Endodermal cell (in vitro differentiated cells): ENCODE measurements at places on chromosomes 12 and 14. TPM values are rescaled to one million over a fixed set of nuclear protein-coding genes. Genes with fewer than 3 reads are reported as not detected.

GRCh38 chr14:94098326-94098992 lies 12.1 kb upstream of the IFI27 start:
- no peaks in the 10 kb centered on the region for H3K36me3 ChIP-seq
- H3K4me1 ChIP-seq = no peaks in the 10 kb centered on the region
- H3K27me3 ChIP-seq = no peaks in the 10 kb centered on the region
- no peak overlapping the region for H3K4me3 ChIP-seq
- H3K27ac ChIP-seq = no peak overlapping the region

GRCh38 chr14:54834081-54834480 lies 68.5 kb downstream of the GCH1 start:
- no peak overlapping the region for H3K4me3 ChIP-seq
- no peaks in the 10 kb centered on the region for H3K4me1 ChIP-seq
- DNase-seq = no peak
- H3K36me3 ChIP-seq = no peaks in the 10 kb centered on the region
- H3K27ac ChIP-seq = no peak overlapping the region

DNA sequence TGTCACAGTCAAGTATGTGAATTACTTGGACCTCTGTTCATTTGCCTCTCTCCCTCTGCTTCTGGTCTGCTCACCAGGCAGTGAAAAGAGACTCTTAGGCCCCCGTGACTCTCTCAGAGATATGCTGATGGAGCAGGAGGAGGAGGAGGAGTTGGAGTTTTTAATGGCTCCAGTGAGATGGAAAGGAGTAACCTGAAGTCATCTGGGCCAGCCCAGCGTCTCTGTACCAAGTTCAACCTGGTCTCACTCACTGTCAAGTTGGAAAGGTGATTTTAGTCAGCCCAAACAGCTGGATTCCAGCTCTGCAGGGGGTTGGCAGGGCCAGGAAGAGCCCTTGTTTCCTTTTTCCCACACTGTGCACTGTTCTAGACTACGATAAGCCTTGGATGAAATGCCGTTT lies 48.6 kb downstream of the SH2B3 start:
- DNase-seq = peak; percentile 35
- H3K4me3 ChIP-seq = no peak overlapping the region
- H3K36me3 ChIP-seq = peaks cover 82% of the 10 kb centered on the region
- no peaks in the 10 kb centered on the region for H3K27me3 ChIP-seq
- H3K27ac ChIP-seq = no peak overlapping the region

DNA sequence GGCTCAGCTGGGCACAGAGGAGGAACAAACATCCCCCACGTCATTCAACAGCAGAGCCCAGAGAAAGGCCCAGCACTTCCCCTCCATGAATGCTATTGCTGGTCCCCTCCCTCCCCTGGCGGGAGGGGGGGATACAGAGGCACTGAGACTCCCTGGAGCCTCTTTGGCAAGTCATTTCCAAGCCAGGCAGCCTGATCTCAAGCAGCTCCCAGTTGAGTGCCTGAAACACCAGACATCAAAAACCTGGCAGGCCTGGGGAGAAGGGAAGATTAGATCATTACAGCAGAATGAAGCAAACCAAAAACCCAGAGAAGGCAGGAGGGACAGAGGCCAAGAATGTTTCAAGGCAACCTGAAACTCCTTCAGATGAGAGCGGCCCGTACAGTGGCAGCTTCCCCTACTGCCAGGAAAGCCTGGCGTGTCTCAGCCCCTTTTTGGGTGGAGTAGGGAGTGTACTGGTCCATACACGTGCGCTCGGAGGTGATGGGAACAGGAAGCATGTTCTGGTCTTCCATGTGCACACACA lies 92.1 kb downstream of the LRRC74A start:
- H3K27me3 ChIP-seq = no peaks in the 10 kb centered on the region
- peak; percentile 78 for DNase-seq
- H3K27ac ChIP-seq = peak overlapping the region; percentile 97
- H3K4me3 ChIP-seq = no peak overlapping the region
- H3K4me1 ChIP-seq = peaks cover 13% of the 10 kb centered on the region

The REP15 gene
- 0.68 to 2.4 TPM (median 2.2 TPM) in 3 replicates for total RNA-seq

DNA sequence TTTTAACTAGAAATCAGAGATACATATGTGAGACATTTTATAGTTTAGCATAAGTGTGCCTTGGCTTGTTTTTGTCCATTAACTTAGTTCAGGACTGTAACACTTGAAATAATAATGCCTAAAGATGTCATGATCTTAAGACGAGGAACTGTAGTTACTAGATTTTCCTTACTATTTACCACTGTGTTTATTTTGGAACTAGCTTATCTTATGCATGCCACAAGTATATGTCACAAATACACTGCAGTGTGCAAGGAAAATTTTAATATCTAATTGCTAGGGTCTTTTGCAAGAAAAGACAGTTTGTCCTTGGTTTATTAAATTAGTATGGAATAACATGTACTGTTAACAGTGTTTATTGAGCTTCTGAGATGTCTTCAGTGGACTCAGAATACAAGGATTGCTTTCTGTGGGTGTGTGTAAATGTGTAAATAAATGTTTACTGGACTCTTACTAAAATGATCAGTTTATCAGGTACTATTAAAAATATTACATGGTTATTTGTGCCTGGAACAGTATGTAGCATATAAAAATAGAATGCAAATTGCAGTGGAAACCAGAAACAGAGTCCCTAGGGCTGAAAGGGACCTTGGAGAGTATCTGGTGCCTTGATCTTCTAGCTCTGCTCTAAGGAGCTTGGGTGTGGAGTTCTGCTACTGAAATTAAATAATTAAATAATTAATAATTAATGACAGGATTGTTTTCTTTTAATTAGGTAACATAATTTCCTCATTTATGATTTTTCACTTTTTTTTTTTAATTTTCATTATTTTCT lies 58.1 kb downstream of the FGD4 start:
- H3K4me3 ChIP-seq = no peak overlapping the region
- DNase-seq = peak; percentile 20
- H3K27ac ChIP-seq = no peak overlapping the region
- peaks cover 21% of the 10 kb centered on the region for H3K4me1 ChIP-seq
- H3K27me3 ChIP-seq = no peaks in the 10 kb centered on the region
- peaks cover 17% of the 10 kb centered on the region for H3K36me3 ChIP-seq

DNA sequence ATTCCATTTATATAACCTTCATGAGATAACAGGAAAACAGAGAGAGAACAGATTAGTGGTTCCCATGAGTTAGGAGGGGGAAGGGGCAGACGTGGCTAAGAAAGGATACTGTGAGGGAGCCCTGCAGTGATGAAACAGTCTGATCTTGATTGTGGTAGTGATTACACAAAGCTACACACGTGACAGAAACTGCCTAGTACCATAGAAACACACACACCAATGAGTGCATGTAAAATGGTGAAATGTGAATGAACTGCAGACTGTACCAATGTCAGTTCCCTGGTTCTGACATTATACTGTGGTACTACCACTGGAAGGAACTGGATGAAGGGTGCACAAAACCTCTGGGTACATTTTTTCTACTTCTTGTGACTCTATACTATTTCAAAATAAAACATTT lies 36.9 kb downstream of the NRDE2 start:
- no peak for DNase-seq
- peaks cover 75% of the 10 kb centered on the region for H3K36me3 ChIP-seq
- no peaks in the 10 kb centered on the region for H3K27me3 ChIP-seq
- H3K4me3 ChIP-seq = no peak overlapping the region

The GPX2 gene
- total RNA-seq = 1.7 and 2.6 TPM in 2 replicates

DNA sequence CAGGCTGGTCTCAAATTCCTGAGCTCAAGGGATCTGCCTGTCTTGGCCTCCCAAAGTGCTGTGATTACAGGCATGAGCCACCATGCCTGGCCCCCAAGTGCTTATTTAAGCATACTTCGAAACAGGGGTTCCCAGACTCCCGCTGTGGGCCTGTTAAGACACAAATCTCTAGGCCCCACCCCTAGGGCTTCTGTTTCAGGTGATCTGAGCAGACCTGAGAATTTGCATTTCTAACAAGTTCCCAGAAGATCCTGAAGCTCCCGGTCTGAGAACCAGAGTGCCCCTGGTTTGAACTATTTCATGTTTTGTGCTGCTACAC lies 25.0 kb downstream of the GCH1 start:
- H3K36me3 ChIP-seq = no peaks in the 10 kb centered on the region
- no peaks in the 10 kb centered on the region for H3K4me1 ChIP-seq
- H3K4me3 ChIP-seq = no peak overlapping the region
- peak; percentile 83 for DNase-seq
- H3K27ac ChIP-seq = no peak overlapping the region
- no peaks in the 10 kb centered on the region for H3K27me3 ChIP-seq

The FAR2 gene
- 29.2 to 43.6 TPM (median 42.5 TPM) in 3 replicates for total RNA-seq

- H3K4me3 ChIP-seq = no peak overlapping the region
- H3K4me1 ChIP-seq = no peaks in the 10 kb centered on the region
- H3K27ac ChIP-seq = no peak overlapping the region
- DNase-seq = peak; percentile 79
- H3K27me3 ChIP-seq = no peaks in the 10 kb centered on the region
These were observed 46.5 kb downstream of the PAPLN start for GRCh38 chr14:73283608-73284379.

DNA sequence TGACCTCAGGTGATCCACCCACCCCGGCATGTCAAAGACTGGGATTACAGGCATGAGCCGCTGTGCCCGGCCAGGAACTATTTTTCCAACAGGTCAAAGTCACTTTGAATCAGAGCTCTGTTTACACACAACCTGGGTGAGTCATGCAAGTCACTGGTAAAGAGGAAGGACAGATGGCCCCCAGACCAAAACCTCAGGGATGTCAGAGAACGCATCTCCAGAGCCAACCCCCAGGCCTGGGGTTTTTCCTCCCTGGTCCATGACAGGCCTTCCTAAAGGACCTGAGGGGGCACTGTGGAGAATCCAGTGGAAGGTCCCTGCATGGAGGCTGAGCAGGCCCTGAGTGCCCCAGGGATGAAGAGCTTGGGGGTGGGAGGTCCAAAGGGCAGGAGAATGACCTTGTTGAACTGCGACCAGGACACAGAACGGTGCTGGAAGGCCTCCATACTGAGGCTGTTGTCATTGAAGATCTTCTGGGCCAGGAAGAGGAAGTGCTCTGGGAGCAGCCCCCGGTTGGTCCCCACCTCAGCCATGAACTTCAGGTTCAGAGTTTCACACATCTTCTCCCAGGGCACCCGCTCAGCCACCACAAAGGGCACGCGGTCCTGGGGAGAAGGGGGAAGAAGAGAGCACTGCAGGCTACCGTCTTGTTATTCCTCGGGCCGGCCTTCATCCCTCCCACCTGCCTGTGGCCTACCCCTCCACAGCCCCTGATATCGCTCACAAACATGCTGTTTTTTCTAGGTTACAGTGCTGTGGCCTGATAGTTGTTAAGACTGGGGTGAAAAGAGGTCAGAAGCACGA lies 9.1 kb downstream of the STAT6 start:
- H3K36me3 ChIP-seq = peaks cover 3% of the 10 kb centered on the region
- H3K4me1 ChIP-seq = peaks cover 5% of the 10 kb centered on the region
- H3K27me3 ChIP-seq = no peaks in the 10 kb centered on the region
- DNase-seq = no peak
- H3K27ac ChIP-seq = peak overlapping the region; percentile 62
- no peak overlapping the region for H3K4me3 ChIP-seq

- no peak for DNase-seq
- H3K4me3 ChIP-seq = no peak overlapping the region
- H3K36me3 ChIP-seq = no peaks in the 10 kb centered on the region
- H3K27ac ChIP-seq = no peak overlapping the region
- no peaks in the 10 kb centered on the region for H3K4me1 ChIP-seq
These were observed 68.7 kb downstream of the RGS6 start for GRCh38 chr14:72000907-72001306.

- H3K27ac ChIP-seq = no peak overlapping the region
- no peaks in the 10 kb centered on the region for H3K4me1 ChIP-seq
- H3K36me3 ChIP-seq = no peaks in the 10 kb centered on the region
- no peak for DNase-seq
- H3K4me3 ChIP-seq = no peak overlapping the region
These were observed 94.3 kb downstream of the OTX2 start for GRCh38 chr14:56715938-56716337.

- H3K4me1 ChIP-seq = no peaks in the 10 kb centered on the region
- no peaks in the 10 kb centered on the region for H3K36me3 ChIP-seq
- no peak overlapping the region for H3K27ac ChIP-seq
- H3K27me3 ChIP-seq = peaks cover 56% of the 10 kb centered on the region
These were observed 82.0 kb upstream of the WSCD2 start for GRCh38 chr12:108047071-108047550.

DNA sequence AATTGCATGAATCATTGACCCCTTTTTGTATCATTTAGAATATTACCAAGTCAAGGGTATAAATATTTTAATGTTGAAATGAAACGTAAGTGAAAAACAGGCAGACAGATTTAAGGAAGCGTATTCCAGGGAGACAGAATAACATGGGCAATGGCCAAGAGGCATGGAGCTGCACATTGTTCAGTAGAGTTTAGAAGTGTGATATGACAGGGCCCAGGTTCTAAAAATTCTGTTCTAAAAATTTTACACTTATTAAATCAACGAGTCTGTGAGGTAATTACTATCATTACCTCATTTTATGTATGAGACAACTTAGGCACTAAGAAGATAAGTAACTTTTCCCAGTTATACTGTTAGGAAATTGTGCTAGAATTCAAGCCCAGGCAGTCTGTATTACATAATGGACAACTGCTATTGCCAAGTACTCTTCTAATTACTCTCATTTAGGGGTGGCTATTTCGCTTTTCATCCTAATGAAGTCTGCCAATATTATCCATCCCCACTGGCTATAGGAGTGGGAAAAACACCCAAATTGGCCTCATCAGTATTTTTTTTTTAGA lies 103.2 kb upstream of the NAV3 start:
- no peak for DNase-seq
- no peaks in the 10 kb centered on the region for H3K36me3 ChIP-seq
- H3K4me1 ChIP-seq = no peaks in the 10 kb centered on the region
- H3K27me3 ChIP-seq = no peaks in the 10 kb centered on the region

The MYO1H gene
- not detected in 3 replicates for total RNA-seq

DNA sequence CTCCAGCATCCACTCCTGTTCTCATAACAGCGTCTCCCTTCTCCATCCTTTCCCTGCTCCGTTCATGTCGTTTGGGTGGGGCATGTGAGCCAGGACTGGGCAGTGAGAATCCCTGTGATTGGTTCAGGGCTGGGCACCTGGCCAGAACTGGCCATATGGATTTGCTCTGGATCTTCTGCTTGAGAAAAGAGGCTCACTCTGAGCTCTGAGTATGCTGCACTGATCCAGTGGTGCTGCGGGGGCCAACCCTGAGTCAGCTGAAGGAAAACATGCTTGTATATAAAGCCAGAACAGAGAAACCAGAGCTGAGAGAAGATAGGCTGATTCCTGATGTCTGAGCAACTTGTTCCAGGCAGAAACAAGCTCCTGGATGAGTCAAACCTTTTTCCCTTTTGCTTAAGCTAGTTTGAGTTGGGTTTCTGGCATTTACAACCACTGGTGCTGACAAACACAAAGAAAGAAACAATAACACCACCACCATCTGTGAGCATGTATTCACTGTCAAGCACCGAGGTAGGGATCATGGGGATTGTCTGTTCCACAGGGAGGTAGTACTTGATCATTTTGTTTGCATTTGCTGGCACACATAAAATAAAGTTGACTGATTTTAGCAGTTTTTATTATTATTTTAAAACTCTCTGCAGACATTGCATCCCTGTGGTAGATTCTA lies 14.0 kb upstream of the HPD start:
- no peaks in the 10 kb centered on the region for H3K36me3 ChIP-seq
- H3K27ac ChIP-seq = no peak overlapping the region
- no peaks in the 10 kb centered on the region for H3K4me1 ChIP-seq
- no peaks in the 10 kb centered on the region for H3K27me3 ChIP-seq

GRCh38 chr12:128715485-128715884 lies 108.3 kb downstream of the SLC15A4 start:
- no peak overlapping the region for H3K4me3 ChIP-seq
- no peaks in the 10 kb centered on the region for H3K27me3 ChIP-seq
- no peaks in the 10 kb centered on the region for H3K36me3 ChIP-seq
- H3K27ac ChIP-seq = no peak overlapping the region
- DNase-seq = no peak
